ENCODE measurements at places on chromosomes 2 and 18.

DNA sequence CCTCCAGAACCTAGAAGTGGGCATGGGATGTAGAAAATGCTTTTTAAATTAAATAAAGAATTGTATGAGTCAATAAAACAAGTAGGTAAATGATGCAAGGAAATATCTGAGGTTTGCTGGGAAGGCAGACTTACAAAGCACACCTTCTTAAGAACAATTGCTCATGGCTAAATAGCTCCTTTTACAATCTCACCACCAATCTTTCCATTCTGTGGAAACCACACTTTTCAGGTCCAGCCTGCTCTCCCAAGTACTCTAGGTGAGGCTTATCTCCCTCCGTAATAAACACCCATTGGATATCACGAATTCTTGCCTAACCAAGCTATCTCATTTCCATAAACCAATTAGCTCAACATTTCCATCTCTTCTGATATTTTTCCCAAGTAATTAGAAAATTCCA lies 91.5 kb upstream of the SLC8A1 start:
- DNase-seq = no peak

GRCh38 chr2:241776336-241777169 lies at the start of gene GAL3ST2:
GAL3ST2 (plus strand) TSS chr2:241776822; CDS start chr2:241776956, 134 bp downstream.
- DNase-seq = no peak

DNA sequence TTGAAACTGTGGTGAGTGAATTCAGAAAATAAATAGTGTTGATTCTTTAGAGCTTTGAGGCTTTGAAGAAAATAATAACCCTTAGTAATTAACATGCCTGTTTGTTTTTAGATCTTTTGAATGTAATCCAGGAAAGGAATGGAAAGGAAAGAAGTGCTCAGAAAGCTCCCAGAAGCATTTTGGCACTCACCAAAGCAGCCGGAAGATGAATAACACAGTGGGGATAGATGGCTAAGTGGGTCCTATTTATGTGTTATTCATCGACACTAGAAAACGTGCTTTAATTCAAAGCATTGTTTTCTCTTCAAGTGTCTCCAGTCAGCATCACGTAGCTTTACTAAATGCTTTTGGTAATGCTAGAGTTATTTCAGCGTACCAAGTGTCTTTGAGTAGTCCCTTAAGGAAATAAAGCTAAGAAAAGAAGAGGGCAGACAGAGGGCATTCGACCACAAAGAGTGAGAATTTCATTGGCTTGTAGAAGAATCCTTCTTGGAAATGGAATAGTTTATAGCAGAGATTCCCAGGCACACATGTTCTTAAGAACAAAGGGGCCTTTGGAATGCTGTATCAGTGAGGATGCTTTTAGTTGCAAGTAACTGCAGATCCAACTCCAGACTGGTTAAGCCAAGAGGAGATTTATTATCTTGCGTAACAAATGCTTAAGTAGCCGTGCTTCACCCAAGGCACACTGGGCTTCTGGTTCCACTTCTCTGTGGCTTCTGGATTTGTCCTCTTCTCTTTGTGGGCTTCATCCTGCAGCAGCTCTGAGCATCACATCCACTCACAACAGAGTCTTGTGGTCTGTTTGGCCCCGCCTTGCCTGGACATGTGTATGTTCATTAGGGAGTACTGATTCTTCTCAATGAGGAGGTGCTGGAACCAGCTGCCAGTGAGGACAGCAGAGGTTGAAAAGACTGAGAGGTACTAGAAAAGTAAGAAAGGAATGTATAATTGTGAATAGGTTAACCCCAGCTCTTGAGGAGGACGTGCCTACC lies 63.6 kb upstream of the LTBP1 start:
- DNase-seq = no peak

DNA sequence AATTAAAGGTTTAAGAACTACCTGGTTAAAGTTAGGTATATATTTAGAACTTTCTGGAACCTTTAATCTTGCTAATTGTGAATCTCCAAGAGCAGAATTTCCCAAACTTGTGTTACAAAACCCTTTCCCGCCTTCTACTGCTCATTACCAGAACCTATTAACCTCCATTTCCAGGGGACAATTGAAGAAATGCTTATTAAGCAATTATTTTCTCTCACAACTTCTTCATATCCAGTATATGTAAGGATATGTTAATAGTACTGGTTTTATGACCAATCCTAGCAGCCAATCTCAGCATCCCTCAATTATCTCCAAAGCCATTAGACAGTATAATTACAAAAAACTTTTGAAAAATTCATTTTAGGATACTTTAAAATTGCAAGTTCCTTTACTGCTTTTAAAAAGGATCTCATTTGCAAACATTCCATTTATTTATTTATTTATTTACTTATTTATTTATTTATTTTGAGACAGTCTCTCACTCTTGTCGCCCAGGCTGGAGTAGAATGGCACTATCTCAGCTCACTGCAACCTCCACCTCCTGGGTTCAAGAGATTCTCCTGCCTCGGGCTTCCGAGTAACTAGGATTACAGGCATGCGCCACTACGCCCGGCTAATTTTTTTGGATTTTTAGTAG lies 3.7 kb downstream of the GFPT1 start:
- no peak for DNase-seq

DNA sequence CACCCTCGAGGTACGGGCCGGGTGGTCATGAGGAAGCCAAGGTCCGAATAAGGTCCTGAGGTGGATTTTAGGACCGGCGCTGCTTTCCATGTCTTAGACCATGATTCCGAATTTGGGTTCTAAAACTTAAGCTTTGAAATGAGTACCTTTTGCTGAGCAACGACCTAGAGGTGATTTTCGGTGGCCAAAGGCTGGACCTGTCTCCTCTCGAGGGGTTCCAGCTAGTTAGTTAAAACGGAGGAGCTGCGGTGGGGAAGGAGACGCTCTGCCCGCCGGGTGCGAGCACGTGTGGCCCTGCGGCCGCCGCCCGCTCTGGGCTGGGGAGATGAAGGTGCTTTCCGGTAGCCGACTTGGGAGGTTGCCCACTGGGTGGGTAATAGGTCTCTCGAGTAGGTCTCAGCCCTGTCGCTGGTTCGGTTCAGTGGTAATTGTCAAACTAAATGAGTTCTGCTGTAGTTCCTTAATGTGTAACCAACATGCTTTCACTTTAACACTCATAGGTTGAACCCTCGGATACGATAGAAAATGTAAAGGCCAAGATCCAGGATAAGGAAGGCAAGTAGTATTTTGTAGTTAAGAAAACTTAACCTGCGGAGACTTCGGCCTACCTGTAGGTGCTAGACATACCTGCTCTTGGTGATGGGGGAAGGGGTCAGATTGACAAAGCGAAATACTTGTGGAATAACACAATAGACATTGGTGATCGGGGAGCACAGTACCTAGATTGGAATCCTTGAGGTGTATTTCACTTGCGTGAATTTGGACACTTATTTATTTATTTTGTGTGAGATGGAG lies 572 bp downstream of the RPS27A start:
- DNase-seq = peak; percentile 77

GRCh38 chr2:130873700-130874346 lies 37.1 kb downstream of the ARHGEF4 start:
- peak; percentile 85 for DNase-seq

All from stimulated activated effector memory CD8-positive, alpha-beta T cell treated with anti-CD3 and anti-CD28 coated beads, Interleukin-12 subunit alpha, Interleukin-12 subunit beta, amount 100 ng/mL, for 72 hours (primary cell).